ENCODE measurements at places on chromosomes 7 and 10. TPM values are rescaled to one million over a fixed set of nuclear protein-coding genes. Genes with fewer than 3 reads are reported as not detected.

VSTM4 gene
- total RNA-seq, result 21.1 TPM

PSD gene
- total RNA-seq, result 0.93 TPM

CISD1 gene
- 173 TPM for total RNA-seq

CLDN4 gene
- 0.27 TPM for total RNA-seq

FEZF1 gene
- not detected for total RNA-seq

PAX4 gene
- total RNA-seq, result not detected

NXPH1 gene
- total RNA-seq, result not detected

AOC1 gene
- 0.36 TPM for total RNA-seq

IRF5 gene
- total RNA-seq, result 2.2 TPM

IL15RA gene
- total RNA-seq, result 6.0 TPM

OR2F2 gene
- total RNA-seq, result not detected

ANKRD61 gene
- total RNA-seq, result not detected

KLF14 gene
- 0.11 TPM for total RNA-seq

ATRNL1 gene
- total RNA-seq, result 2.9 TPM

TMEM213 gene
- total RNA-seq, result not detected

ELN gene
- 51.6 TPM for total RNA-seq
